ENCODE measurements at places on chromosomes 7 and 10.

DNA sequence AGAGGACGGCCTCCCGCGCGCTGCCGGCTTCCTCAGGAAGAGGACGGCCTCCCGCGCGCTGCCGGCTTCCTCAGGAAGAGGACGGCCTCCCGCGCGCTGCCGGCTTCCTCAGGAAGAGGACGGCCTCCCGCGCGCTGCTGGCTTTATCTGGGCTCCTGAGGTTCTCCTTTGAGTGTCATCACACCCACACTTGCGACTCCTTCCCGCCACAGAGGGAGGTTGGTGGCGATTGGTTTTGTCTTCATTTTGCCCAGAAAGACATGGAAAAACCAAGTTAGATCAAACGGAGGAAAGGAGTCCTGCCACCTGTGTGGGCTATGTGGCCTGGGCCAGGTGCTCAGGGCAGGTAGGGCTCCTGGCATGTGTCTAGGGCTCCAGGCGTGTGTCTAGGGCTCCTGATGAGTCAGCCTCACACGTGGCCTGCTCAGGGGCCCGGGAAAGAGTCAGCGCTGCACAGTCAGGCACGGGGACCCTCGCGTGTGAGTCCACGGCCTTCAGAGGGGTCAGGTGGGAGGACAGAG, 138.0 kb downstream of the VIPR2 start:
- DNase-seq, result no peak

DNA sequence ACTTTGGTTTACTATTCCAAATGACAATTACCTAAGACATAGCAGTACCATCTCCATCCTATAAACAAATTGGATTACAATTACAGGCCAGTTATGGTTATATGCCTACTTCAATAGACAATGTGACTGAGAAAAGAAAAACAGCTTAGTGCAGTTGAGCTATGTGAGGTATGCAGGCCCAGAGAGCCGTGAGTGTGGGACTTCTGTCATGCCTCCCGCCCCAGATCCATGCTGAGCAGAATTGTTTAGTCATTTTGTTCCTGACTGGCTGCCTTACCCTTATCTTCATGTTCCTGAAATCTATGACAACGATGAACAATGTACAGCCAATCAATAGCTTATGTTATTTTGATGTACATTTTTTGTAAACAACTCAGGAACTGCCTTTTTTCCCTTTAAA, 21.7 kb downstream of the LARP4B start:
- no peak for DNase-seq

DNA sequence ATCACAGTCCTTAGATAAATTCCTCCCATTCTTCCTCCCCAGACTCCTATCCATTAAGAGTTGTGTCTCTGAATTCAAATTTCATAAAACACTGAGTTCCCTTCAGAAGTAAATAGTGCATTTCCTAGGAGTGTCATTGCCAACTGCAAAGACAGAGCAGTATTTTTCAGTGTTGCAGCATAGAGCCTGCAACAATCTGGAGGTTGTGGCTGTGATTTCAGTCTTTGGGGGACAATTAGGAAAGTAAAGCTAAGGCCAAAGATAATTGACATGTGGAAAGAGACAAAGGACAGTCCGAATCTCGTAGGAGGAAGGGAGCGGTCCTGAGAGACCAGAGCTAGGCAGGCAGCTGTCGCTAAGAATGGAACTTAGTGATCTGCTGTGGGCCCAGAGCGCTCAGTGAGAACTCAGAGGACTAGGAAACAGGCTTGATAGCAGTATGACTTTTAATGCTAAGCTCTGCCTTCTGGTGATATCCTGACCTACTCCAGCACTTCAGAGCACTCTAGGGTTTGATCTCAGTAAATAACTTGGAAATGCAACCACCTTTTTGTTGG, 46.2 kb downstream of the PRPF18 start:
- DNase-seq, result no peak

DNA sequence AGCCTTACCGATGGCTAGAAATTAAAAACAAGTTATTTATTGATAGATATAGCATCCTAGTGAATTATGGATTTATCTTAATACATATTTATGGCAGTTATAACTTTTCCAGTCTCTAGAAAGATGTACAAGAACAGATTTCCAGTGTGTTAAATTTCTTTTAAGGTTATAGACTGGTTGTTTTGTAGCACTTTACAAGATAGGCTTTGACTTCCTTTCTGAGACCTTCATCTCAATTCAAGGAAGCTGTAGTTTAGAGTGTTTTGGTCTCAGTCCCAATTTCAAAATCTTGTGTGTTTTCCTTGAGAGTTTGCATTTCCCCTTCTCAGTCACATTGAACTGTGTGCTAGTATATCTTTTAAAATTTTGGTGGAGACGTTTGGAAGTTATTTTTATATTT, 30.1 kb downstream of the PLEKHA1 start:
- DNase-seq, result no peak

DNA sequence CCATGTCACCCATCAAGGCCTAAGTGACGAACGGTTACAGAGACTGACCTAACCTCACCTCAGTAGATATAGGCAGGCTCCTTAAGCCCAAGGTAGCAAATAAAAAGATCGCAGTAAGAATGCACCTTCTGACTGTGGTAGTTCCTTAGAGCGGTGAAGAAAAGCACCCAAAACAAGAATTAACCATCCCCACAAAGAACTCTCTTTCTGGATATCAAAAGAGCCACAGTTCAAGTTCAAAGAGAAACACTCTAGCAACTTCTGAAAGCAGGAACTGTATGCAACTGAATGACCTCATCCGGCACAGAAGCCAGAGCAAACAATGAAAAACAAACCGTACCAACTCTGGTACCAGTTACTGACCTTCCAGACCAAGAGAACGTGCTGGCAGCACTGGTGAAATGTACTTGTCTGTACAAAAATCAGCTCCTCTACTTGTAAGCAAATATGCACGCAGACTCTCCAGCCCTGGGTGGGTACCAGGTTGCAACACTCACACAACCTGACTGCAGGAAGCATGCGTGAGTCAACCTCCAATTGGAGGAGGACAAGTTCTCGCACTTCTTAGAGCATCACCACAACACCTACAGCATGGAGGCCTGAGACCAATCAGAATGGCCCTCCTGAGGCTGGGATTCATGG, 202.7 kb downstream of the FAM107B start:
- DNase-seq, result no peak

- no peak for DNase-seq
Observed at GRCh38 chr10:50393784-50394467, 142.6 kb upstream of the ASAH2 start.

DNA sequence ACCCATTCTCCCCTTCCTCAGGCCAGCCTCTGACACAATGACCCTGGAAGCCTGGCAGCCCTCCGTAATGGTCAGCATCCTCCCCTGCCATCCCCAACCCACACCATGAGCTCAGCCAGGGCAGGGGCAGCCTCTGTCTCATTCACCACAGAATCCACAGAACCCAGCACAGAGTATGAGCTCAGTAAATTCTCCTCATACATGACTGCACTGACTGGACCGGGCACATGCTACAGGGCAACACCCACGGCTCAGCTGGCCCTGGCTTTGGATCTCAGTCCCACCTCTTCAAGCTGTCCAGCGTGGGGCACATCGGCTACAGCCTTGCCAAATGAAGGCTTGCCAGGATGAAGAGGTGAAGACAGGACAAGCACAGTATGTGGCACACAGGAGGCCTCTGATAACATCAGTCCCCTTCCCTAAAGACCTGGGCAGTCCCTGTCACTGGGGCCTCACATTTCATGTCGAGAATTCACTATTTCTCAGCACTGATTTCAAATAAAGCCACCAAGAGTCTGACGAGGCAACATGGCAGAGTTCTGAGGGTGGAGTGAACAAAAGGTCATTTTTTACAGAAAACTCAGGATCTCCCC, 7.9 kb downstream of the GPRIN2 start:
- DNase-seq, result no peak

DNA sequence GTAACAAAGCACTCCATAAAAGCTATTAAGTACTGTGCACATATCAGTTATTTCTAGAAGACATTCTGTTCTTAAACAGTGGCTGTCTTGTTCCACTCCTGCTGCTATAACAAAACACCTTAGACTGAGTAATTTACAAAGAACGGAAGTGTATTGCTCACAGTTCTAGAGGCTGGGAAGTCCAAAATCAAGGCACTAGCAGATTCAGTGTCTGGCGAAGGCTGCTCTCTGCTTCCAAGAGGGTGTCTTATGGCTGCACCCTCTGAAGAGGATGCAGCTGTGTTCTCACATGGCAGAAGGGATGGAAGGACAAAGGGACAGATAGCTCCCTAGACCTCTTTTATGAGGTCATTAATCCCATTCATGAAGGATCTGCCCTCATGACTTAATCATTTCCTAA, 424.2 kb upstream of the ZMIZ1 start:
- DNase-seq, result no peak
